Activated CD8-positive, alpha-beta T cell treated with anti-CD3 and anti-CD28 coated beads, Interleukin-2, amount 10 ng/mL, durations not matched to agents 7 days and 5 days (primary cell): ENCODE measurements at places on chromosomes 6 and 20. TPM values are rescaled to one million over a fixed set of nuclear protein-coding genes. Genes with fewer than 3 reads are reported as not detected.

PLA2G7 gene
- total RNA-seq, result not detected

DNA sequence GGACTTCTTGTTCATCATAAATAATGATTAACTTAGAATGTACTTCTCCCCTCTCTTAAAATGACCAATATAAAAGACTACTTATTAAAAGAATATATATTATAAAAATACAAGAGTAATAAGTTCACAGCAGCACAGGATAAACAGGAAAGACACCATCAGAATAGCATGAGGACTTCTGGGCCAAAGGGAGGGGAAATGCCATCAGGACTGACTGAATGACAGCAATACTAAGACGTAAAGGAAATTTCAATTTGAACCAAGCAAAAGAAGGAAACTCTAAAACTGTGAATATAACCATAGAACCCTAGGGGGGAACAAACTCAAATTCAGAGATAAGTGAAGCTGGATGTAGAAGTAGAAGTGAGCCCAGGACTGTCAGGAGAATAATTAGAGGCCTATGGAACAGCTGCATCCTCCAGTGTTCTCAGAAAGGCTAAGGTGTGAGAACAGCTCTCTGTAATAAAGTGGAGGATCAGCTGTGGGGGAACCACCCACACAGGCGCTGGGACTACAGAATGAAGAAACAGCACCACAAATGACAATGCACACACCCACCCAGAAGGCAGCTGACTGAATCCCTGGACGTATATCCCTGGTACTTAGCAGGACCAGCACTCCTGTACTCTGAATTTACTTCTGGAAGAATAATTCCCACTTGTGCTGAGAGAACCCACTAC is 37.8 kb downstream of the ZHX3 start:
- H3K4me3 ChIP-seq, result no peak overlapping the region
- no peak for DNase-seq
- H3K4me1 ChIP-seq, result peaks cover 8% of the 10 kb centered on the region
- no peaks in the 10 kb centered on the region for H3K36me3 ChIP-seq
- no peak overlapping the region for H3K27ac ChIP-seq

DNA sequence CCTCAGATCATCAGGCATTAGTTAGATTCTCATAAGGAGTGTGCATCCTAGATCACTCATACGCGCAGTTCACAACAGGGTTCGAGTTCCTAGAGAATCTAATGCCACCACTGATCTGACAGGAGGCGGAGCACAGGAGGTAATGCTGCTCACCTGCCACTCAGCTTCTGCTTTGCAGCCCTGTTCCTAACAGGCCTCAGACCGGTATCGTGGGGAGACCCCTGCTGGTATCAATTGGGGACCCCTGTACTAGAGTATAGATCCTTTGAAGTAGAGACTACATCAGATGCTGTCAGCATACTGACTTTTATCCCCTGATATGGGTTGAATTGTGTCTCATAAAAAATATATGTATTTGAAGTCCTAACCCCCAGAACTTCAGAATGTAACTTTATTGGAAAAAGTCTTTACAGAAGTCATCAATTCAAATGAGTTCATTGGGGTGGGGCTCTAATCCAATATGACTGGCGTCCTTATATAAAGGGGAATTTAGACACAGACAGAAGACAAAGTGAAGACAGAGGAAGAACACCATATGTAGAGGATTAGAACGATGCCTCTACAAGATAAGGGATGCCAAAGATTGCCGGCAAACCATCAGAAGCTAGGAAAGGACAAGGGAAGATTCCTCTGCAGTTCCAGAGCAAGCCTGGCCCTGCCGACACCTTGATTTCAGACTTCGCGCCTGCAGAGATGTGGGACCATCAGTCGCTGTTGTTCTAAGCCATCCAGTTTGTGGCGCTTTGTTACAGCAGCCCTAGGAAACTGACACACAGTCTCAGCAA is 104.4 kb upstream of the BTBD3 start:
- no peaks in the 10 kb centered on the region for H3K4me1 ChIP-seq
- no peaks in the 10 kb centered on the region for H3K27me3 ChIP-seq
- no peak overlapping the region for H3K4me3 ChIP-seq
- no peak overlapping the region for H3K27ac ChIP-seq

DNA sequence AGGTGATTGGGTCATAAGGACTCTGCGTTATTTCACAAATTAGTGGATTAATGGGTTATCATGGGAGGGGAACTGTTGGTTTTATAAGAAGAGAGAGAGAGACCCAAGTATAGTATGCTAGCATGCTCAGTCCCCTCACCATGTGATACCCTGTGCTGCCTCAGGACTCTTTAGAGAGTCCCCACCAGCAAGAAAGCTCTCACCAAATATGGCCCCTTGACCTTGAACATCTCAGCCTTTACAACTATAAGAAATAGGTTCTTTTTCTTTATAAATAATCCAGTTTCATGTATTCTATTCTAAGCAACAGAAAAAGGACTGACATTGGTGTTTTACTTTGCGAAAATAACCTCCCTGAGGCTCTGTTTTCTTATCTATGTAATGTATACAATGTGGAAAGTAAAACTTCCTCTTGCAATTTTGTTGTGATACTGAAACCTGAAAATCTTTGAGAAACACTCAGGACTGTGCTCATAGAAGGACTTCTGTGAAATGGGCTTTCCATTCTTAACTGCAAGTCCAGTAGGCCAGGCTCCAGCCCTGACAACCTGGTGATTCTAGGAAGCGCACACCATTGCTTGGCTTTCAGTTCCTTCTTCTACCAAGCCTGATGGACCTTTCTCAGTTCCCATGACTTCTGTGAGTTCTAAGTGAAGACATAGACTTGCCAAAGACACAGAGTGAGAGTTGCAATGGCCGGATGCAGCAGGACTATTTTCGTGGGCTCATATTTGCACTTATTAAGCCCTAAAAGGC is 21.9 kb downstream of the SIRPD start:
- H3K4me3 ChIP-seq, result no peak overlapping the region
- H3K27me3 ChIP-seq, result peaks cover 2% of the 10 kb centered on the region
- H3K36me3 ChIP-seq, result no peaks in the 10 kb centered on the region
- peaks cover 9% of the 10 kb centered on the region for H3K4me1 ChIP-seq
- no peak overlapping the region for H3K27ac ChIP-seq
- DNase-seq, result no peak

GRCh38 chr6:23526526-23526925 is 599.5 kb upstream of the NRSN1 start:
- H3K27me3 ChIP-seq, result no peaks in the 10 kb centered on the region
- no peak overlapping the region for H3K27ac ChIP-seq
- no peak overlapping the region for H3K4me3 ChIP-seq
- DNase-seq, result no peak
- H3K4me1 ChIP-seq, result no peaks in the 10 kb centered on the region
